ENCODE measurements at places on chromosomes 12 and 14.

DNA sequence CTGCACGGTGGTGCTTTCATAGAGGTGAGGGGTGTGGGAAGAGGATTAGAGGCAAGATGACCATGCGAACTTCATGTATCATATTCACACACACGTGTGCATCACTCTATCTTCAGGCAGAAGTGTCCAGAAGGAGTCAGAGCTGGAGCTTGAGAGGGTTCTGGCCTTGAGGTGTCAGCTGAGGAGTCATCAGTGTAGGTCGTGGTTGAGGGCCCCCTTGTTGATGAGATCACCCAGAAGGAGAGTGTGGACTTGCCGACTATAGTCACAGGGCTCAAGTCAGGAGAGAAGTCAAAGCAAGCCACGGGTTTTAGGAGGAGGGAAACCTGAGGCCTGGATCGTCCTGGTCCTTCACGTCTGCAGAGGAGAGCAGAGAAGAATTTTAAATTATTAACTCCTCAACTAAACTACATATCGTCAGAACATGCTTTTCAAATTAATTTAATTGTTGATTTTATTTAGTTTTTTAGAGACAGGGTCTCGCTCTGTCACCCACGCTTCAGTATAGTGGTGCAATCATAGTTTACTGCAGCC lies 25.4 kb downstream of the EML1 start:
- DNase-seq: no peak

- no peak for DNase-seq
Measured at GRCh38 chr12:58570411-58570810, 349.9 kb downstream of the LRIG3 start.

DNA sequence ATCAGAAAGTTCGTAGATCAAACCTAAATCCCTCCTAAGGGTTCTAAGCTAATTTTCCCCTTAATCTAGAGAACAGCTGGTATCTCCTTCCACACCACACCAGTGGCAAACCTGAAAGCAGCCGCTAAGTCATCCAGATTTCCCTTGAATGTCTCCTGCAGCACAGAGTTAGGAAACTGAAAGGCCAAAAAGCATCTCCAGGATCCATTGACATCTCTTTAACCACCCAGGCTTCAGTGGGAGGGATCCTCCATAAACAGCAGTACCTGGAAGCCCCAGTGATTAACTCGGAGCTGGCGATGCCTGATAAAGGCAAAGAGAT lies 47.6 kb downstream of the CRACR2A start:
- DNase-seq: no peak

- DNase-seq: no peak
Measured at GRCh38 chr14:75267141-75267721, 11.4 kb upstream of the FOS start.

GRCh38 chr14:105023144-105023543 lies 2.3 kb upstream of the CDCA4 start:
- DNase-seq: no peak

DNA sequence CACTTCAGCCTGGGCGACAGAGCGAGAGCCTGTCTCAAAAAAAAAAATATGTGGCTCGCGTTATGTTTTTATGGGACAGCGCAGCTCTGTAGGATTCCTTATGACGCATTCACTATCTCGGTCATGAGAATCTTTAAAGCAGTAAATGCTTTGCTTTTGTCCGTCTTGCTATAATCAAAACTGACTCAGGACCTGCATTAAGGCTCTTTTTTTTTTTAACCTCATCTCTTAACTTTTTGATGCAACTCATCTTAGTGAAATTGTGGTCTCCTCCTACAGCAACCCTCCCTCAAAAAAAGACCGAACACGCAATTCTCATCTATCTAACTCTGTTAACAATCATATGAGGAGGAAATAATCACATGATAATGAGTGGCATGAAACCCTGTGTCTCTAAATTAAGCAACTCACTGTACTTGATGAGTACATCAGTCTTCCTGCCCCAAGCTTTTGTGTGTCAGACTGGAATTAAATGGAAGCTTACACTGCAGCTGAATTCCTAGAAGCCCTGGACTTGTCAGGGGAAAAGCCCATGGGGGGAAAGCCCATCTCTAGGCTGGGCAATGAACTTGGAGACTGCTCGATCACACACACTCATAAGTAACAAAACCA lies 4.3 kb downstream of the P2RX4 start:
- no peak for DNase-seq

DNA sequence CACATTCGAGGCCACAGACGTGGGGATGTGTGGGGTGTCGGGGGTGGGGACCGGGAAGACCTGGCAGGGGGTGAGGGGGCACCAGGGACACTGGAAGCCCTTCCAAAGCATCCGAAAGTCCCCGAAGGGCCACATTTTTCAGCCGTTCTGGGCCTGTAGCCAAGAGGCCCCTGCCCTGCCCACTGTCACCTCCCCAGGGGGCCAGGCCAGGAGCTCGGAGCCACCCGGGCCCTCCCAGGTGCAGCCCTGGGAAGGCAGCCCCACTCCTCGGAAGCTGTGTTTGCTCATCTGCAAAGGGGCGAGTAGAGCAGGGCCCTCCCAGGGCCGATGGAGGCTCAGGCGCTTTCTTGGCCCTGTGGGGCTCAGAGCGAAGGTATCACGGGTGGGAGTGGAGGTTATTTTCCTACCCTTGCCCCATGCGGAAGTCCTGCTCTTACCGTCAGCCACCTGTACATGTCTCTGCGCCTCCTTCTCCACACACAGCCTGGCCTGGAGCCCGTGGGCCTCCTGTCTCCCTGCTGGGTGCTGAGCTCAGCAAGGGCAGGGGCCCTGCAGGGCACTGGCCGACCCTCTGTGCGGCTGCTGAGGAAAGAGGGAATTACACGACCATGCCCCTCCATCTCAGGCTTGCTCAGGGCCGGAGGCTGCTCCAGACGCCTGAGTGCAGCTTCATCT lies 27.2 kb downstream of the NOC4L start:
- DNase-seq: no peak

- no peak for DNase-seq
Measured at GRCh38 chr12:10397296-10397695, 7.5 kb upstream of the KLRK1 start.

GRCh38 chr12:46958053-46958452 lies 121.4 kb upstream of the PCED1B start:
- no peak for DNase-seq

GRCh38 chr12:28893365-28893764 lies 255.7 kb upstream of the FAR2 start:
- no peak for DNase-seq

- DNase-seq: no peak
Measured at GRCh38 chr14:91245029-91245428, 525 bp upstream of the GPR68 start.

DNA sequence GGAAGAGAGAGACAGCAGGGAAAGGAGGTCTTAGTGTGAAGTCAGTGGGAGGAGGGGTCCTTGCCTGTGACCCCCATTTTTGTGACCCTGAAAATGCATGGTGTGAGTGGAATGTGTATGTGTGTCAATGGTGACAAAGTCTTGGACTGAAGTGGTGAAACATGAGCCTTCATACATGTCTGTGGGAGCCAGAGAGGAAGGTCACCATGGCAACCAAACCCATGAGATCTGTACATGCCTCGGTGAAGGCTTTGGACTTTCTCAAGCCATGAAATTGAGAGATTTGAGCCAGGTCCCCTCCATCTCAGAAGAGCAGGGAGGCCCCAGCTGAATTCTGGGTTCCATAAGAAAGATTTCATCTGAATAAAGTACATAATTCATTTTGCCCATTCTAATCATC lies 108.7 kb downstream of the TTC8 start:
- no peak for DNase-seq

DNA sequence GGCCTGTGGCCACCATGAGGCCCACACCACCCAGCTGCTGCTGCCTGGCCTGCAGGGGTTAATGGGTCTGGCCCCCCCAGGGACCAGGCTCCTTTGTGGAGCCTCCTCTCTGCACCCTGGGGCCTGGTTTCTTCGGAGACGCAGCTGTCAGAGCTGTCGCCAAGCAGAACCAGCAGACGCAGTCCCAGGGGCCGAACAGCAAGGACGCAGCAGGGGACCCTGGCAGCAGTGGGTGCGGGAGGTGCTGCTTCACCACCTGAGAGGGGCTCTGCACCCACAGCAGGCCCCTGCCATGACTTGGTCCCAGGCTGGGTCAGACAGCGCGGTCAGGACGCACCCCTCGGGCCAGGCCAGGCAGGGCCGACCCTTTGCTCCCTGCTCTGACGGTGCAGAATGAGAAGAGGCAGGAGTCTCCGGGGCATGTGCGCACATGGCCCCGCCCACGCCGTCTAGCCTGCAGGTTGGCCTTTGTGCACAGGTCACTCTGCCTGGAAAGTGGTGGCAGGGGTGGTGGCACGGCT lies 30.5 kb downstream of the JAG2 start:
- DNase-seq: no peak

- no peak for DNase-seq
Measured at GRCh38 chr14:68501614-68502052, 291.2 kb downstream of the ZFP36L1 start.

GRCh38 chr12:108806346-108806745 lies 51.0 kb downstream of the SSH1 start:
- DNase-seq: no peak

DNA sequence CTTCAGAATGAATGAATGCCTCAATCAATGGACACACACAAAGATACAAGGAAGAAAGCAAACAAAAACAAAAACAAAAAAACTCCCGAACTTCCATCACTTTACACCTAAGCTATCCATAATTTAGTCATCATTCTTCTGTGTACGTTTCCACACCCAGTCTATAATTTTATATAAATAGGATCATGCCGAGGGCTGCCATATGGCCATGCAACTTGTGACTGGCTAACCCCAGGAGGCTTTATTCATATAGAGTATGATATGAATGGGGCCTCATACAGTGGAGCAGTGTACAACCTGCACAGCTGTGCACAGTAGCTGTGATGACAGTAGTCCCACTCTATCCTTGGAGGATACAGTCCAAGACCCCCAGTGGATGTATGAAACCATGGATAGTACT lies 365.7 kb downstream of the TMEM132D start:
- no peak for DNase-seq

- no peak for DNase-seq
Measured at GRCh38 chr12:116099652-116100432, 177.7 kb downstream of the MED13L start.

DNA sequence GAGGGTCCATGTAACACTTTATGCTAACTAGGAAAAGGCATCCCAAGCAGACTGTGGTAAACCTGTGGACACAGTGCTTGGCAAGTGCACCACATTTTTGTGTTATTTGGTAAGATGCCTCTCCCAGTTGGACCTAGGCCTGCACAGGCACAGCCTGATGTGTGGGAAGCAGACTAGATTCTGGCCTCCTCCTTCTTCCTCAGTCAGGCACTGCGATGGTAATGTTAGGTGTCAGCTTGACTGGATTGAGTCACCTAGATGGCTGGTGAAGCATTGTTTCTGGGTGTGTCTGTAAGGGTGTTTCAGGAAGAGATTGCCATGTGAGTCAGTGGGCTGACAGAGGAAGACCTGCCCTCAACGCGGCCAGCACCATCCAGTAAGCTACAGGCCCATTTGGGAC lies 25.3 kb upstream of the RHOJ start:
- no peak for DNase-seq

GRCh38 chr12:66149702-66150398 lies 19.3 kb upstream of the LLPH start:
- DNase-seq: no peak

DNA sequence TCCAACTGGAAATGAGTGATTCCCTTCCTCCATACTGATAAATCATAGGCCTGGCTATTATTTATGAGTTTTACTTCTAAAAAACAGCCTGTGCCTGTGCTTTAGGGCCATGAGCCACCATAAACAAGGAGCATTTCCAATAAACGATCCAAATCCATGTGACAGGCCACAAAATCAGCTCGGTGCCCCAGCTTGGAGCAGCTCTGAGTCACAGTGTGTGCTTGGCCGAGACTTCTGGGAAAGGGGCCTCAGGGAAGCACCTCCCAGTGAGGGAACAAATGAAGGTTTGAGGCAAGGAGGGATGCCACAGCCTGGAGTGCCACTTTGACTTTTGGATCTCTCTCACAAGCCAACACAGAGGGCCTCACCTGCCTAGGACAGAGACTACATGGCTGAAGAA lies 190.4 kb downstream of the NTF3 start:
- no peak for DNase-seq

GRCh38 chr14:92247947-92248346 lies 75.0 kb upstream of the SLC24A4 start:
- DNase-seq: no peak

GRCh38 chr12:109016016-109016415 lies 4.9 kb downstream of the SVOP start:
- no peak for DNase-seq

- DNase-seq: no peak
Measured at GRCh38 chr14:56168007-56168616, 49.9 kb downstream of the PELI2 start.

- DNase-seq: no peak
Measured at GRCh38 chr12:44694017-44694416, 182.1 kb downstream of the NELL2 start.

GRCh38 chr12:105878964-105879363 lies 259.8 kb downstream of the NUAK1 start:
- DNase-seq: no peak

- DNase-seq: no peak
Measured at GRCh38 chr14:19851365-19851764, 23.6 kb upstream of the OR4K2 start.

- DNase-seq: no peak
Measured at GRCh38 chr14:104866451-104867370, 1.6 kb downstream of the CEP170B start.

DNA sequence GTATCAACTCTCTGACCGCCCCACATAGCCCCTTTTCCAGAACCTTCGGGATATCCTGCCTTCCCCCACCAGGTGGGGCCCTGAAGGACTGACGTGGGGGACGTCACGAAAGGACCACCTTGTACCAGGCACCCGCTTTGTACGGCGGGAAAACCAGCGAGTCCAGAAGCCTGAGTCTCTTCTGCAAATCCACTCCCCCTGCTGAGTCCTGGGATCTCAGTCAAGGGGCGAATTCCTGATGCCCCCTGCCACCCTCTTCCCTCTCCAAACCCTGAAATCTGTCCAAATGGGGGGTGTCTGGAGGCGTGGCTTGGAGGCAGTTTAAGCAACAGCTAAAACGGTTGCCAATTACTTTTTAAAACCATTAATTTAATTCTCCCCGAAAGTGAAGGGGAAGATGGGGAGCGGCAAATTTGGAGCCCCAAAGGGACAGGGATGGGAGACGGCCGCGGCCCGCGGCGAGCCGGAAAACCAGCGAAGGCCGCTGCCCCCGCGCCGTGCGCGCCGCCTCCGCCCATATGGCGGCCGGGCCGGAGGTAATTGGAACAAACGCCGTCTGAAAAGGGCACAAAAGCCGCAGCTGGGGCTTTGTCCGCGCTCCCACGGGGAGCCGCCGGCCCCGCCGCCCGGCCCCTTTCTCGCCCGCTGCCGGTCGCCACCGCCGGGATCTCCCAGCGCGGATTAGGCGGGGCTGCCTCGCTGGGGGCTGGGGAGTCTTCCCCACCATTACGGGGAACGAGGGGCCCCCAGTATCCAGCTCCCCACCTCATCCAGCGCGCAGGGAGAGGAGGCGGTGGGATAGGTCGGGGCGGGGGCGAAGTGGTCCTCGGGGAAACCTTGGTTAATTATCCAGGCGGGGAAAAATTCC lies 6.6 kb downstream of the LHX5 start:
- no peak for DNase-seq

Measured in anterior cingulate cortex (tissue), 58 donors.